ENCODE measurements at places on chromosomes 1 and 21.
A peak's percentile ranks its signal among the peaks of the same experiment; 100 is the strongest.

DNA sequence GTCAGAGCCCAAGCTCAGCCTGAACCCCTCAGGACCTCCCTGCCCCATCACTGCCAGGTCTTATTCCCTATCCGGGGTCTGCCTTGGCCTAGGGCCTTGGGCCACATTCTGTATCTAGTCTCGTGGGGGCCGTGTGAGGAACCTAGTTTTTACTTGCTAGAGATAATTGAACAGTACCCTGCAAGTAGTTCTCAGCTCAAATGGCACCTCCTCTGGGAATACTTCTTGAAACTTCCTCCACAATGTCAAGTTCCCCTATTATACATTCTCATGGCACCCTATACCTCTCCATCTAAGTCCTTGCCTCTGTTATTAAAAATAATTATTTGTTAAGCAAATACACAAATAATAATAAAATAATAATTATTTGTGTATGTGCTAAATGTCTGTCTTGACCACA lies 32.9 kb upstream of the CSF1 start:
- DNase-seq: no peak

GRCh38 chr1:246492611-246493245 lies 14.4 kb downstream of the SMYD3 start:
- DNase-seq: peak; percentile 60

DNA sequence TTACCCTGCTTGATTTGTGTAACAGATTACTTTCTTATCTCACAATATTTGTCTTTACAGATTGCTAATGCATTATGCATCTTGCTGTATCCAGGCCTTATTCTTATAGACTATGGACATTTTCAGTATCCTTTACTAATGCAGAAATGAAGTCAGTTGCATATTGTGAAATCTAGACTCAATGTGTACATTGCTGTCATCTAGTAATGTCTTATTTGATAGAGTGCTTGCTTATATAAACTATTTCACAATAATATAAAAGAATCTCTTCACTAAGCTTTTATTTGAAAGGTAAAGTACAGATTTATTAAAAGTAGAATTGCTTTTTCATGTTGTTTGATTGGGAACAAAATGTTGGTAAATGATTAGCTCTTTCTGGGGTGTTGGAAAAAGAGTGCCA lies 39.6 kb downstream of the ALG6 start:
- no peak for DNase-seq

DNA sequence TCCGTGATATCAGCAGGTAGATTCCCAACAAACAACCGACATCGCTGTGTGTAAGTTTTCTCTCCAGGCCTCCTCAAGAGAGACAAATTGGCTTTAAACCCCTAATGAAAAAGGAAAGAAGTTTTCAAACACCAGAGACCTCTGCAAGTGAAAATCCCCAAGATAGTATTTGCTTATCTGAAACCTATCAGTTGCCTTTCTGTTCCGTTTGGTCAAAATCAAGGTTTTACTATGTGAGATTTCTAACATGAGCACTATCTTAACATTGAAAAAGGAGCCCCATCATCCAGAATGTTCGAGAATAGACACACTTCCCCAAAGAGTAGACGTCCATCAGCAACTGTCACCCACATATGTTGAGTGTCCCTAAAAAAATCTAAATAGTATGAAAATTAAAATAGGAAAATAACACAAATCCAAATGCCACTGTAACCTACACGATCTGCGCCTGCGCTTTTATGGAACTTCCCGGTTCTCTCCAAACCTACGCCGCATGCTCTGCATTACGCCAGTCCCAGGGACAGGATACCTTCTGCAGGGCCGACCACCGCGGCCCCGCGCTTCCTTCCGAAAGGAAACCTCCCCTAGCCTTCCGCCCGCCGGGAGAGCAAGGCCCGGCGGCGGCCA lies 1.4 kb downstream of the SFPQ start:
- DNase-seq: no peak

GRCh38 chr21:32425628-32426027 lies 13.1 kb downstream of the EVA1C start:
- DNase-seq: no peak

- DNase-seq: peak; percentile 7
Measured at GRCh38 chr1:227901239-227901905, 46.4 kb downstream of the WNT9A start.

- DNase-seq: no peak
Measured at GRCh38 chr1:54800041-54800898, 853 bp downstream of the TTC22 start.

DNA sequence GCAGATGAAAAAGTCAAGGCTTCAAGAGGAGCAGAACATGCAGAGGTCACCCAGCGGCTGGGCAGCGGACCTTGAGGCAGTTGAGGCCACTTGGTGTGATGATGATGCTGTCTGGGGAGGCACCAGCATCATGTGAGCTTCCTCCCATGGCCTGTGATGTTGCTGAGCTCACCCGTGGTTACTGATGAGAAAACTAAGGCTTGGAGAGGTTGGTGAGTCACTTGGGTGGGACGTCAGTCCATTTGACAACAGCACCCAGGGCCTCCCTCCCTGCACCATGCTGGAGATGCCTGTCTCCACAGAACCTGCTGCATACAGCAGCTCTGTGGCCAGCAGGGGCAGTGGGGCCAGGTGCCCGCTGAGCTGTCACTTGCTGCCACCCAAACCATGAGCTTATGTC lies 146.8 kb downstream of the NPHP4 start:
- no peak for DNase-seq

GRCh38 chr1:230049731-230050130 lies 17.3 kb upstream of the GALNT2 start:
- DNase-seq: peak; percentile 24

- DNase-seq: no peak
Measured at GRCh38 chr1:167522246-167522645, 3.9 kb upstream of the CD247 start.

GRCh38 chr21:42340187-42341050 lies 10.4 kb downstream of the TFF2 start:
- DNase-seq: no peak

DNA sequence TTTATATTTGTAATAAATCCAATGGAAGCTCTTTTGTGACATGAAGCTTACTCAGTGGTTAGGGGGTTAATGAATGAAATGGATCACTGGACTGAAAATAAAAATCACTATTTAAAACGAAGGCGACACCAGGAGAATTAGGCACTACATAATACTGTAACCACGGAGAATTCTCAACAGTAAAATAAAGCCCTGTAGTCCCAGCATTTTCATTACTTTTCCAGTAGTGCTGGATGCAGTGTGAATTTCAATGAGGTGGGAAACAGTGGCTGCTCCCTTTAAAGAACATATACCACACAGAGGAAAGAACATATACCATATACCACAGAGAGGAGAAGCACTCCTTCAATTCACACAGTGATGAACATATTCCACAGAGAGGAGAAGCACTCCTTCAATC lies 275.0 kb downstream of the SMYD3 start:
- DNase-seq: no peak

DNA sequence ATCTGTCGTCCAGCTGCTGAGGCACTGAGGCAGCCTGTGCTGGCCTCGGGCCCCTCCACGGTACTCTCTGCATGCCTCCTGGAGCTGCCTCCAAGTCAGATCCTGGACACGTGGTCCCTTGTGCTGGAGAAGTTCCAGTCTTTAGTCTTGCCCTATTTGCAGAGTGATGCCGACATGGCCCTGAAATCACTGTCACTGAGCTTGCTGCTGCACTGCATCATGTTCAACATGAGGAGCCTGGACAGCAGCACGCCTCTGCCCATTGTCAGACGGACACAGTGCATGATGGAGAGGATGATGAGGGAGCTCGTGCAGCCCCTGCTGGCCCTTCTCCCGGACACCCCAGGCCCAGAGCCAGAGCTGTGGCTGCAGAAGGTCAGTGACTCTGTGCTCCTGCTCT lies 10.0 kb downstream of the URB2 start:
- no peak for DNase-seq

- DNase-seq: no peak
Measured at GRCh38 chr1:47460456-47460855, 22.6 kb downstream of the FOXD2 start.

DNA sequence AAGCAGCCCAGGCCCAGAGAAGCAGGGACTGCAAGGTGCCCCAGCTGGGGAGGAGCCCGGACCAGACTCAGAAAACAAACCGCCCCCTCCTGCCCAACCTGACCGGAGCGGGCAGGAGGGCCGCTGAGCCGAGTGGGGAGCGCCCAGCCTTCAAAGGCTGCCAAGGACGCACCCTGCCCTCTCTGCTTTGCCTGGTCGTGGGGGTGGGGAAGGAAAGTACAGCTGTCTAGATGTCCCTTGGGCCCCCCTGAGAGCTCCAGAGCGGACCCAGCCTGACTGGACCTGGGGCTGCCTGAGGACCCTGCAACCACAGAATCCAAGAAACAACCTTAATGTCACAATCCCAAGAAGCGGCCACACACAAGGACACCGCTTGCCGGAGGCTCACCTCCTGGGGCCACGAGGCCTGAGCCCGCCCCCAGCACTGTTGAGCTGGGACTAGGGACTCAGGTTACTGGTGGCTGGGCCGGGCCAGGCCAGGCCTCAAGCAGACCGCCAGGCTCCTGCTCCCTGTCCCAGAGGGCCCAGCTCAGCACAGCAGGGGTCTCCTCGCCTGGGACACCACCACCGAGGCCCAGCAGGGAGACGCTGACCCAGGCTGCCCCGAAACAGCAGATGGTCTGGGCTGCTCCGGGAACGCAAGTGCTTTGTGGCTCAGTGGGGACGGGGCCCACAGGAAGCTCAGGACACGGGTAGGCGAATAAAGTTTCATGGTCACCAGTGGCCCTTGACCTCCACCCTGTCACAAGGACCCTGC lies 1.4 kb downstream of the DVL1 start:
- peak; percentile 46 for DNase-seq

- DNase-seq: peak; percentile 96
Measured at GRCh38 chr1:225881959-225882693, at the start of gene TMEM63A. Gene TMEM63A (minus strand): TSS chr1:225882380. CDS start chr1:225877580, 4,800 bp downstream.

DNA sequence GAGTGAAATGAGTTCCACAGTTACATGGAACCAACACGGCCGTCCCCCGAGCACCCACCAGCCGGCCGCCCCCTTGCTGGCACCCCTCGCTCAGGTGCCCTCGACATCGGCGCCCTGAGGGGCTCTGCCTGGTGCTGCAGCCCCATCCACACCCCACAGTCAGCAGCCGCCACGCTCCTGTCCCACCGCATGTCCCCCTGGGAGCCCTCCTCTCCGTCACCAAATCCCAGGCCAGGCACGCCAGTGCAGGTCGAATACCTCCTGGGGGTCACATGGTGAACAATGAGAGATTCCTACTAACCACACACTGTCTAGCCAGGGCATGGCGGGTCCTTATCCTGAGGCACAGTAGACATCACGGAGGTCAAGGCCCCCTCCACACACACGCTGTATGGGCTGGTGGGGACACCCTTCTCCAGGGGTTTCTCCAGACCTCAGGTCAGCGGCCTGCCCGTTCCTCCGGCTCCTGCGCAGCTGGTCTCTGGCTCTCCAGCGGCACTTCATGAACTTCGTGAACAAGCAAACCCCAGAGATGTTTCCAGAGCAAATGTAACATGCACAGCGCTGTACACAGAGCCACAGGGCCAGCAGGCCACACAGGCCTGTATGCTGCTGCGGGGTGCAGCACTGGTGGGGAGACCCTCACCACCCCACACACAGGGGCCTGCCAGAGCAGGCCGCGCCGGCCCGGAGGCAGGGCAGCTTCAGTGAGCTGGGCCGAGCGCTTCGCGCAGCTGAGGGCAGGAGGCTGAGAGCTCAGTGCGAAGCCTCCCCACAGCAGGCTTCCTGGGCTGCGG lies 21.8 kb downstream of the POFUT2 start:
- DNase-seq: no peak

GRCh38 chr1:78560811-78561210 lies 59.4 kb upstream of the IFI44L start:
- no peak for DNase-seq

DNA sequence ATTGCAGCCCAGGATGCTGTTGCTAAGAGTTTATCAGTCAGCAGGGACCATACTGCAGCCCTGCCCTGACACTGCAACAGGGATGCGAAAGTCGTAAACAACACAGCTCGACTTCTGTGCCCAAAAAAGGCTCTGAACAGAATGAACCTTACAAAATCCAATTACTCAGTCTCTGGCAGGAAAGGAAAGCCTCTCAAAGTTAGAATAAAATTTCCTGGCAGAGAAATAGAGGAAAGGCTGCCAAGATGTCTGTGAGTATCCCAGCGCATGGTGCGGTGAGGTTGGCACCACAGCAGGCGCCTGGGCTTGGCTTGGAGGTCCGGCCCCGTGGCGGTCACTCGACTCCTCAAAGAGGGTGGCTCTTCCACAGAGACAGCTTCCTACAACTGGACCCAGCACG lies 185.8 kb downstream of the PCP4 start:
- peak; percentile 41 for DNase-seq

GRCh38 chr21:28822486-28823335 lies 170.0 kb downstream of the LTN1 start:
- DNase-seq: no peak

DNA sequence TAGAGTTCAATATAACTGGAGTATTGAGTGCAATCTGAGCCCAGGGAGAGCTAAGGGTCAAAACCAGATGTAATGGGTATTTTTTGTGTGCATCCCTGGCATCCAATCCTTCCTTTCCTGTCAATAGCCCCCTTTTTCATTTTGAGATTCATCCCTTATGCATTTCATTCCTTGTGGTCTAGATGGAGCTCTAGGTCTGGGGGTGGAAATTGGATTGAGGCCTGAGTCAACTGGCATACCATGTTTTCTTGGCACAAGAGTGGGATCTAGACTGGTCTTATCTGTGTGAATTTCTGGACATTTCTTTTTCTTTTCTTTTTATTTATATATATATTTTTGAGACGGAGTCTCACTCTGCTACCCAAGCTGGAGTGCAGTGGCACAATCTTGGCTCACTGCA lies 67.3 kb upstream of the RAB3GAP2 start:
- DNase-seq: no peak

DNA sequence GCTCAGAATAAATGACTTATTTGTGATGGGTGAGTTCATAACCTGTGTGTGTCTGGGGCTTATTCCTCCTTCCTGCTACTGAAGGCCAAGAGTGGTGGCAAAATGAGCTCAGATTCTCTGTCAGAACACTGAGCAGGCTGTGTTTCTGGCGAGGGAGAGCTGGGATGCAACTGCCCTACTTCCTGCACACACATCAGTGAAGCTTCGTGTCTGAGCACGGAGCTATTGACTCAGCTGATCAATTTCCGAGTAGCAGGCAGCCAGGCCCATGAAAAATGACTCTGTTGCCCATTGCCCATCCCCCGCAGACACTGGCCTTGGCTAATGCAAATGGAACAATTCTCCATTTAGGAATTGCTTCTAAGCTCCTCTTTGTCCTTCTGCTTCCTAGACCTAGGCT lies 27.7 kb downstream of the TNR start:
- no peak for DNase-seq

- DNase-seq: peak; percentile 40
Measured at GRCh38 chr1:175072099-175072951, 4.7 kb downstream of the TNN start.

- no peak for DNase-seq
Measured at GRCh38 chr1:44050261-44050660, 19.0 kb upstream of the SLC6A9 start.

GRCh38 chr21:37757606-37758376 lies 158.5 kb downstream of the KCNJ6 start:
- no peak for DNase-seq

- DNase-seq: no peak
Measured at GRCh38 chr1:161739865-161740566, 9.6 kb upstream of the DUSP12 start.

GRCh38 chr1:208101661-208102431 lies 142.3 kb downstream of the PLXNA2 start:
- no peak for DNase-seq

- DNase-seq: no peak
Measured at GRCh38 chr1:96409689-96410088, 311.9 kb upstream of the PTBP2 start.
